ENCODE measurements at places on chromosomes 6 and 20. TPM values are rescaled to one million over a fixed set of nuclear protein-coding genes. Genes with fewer than 3 reads are reported as not detected.

GRCh38 chr6:168884646-168885086 is 369.0 kb downstream of the THBS2 start:
- H3K36me3 ChIP-seq: no peaks in the 10 kb centered on the region
- H3K4me1 ChIP-seq: peaks cover 8% of the 10 kb centered on the region
- peak; percentile 76 for DNase-seq
- no peaks in the 10 kb centered on the region for H3K27me3 ChIP-seq
- no peak overlapping the region for H3K27ac ChIP-seq
- peak overlapping the region; percentile 62 for H3K4me3 ChIP-seq

DNA sequence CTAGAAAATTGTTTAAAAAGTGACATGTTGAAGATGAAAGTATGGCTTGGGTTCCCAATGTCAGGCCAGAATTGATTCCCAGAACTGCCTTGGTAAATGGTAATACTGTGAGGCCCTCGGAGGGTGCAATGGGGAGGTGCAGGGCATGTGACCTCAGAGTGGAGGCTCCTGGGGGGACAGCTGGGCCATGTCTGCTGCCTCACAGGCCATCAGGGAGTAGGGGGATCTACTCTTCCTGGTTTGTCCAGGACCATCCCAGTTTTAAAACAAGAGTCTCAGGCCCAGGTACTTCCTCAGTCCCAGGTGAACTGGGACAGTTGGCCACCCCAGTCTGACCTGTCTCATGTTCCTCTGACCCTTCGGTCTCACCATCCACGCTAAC is 55.3 kb upstream of the SNX9 start:
- no peaks in the 10 kb centered on the region for H3K36me3 ChIP-seq
- peak overlapping the region; percentile 83 for H3K27ac ChIP-seq
- H3K27me3 ChIP-seq: no peaks in the 10 kb centered on the region

The MUC21 gene
- total RNA-seq: not detected

The DACT2 gene
- total RNA-seq: not detected

- no peak overlapping the region for H3K27ac ChIP-seq
- H3K4me1 ChIP-seq: no peaks in the 10 kb centered on the region
- no peaks in the 10 kb centered on the region for H3K27me3 ChIP-seq
- DNase-seq: no peak
These were observed 77.0 kb downstream of the YTHDF1 start for GRCh38 chr20:63138855-63139341.

The BPIFB1 gene
- not detected for total RNA-seq

- H3K36me3 ChIP-seq: peaks cover 29% of the 10 kb centered on the region
- H3K4me3 ChIP-seq: no peak overlapping the region
- no peaks in the 10 kb centered on the region for H3K27me3 ChIP-seq
- H3K4me1 ChIP-seq: peaks cover 9% of the 10 kb centered on the region
- no peak overlapping the region for H3K27ac ChIP-seq
- no peak for DNase-seq
These were observed 66.6 kb downstream of the CDKAL1 start for GRCh38 chr6:20600831-20601230.

- H3K27ac ChIP-seq: no peak overlapping the region
- H3K27me3 ChIP-seq: no peaks in the 10 kb centered on the region
- no peak for DNase-seq
These were observed 8.3 kb downstream of the FITM2 start for GRCh38 chr20:44302736-44303135.

The OR12D3 gene
- not detected for total RNA-seq
